ENCODE measurements at places on chromosomes 7 and 10.

DNA sequence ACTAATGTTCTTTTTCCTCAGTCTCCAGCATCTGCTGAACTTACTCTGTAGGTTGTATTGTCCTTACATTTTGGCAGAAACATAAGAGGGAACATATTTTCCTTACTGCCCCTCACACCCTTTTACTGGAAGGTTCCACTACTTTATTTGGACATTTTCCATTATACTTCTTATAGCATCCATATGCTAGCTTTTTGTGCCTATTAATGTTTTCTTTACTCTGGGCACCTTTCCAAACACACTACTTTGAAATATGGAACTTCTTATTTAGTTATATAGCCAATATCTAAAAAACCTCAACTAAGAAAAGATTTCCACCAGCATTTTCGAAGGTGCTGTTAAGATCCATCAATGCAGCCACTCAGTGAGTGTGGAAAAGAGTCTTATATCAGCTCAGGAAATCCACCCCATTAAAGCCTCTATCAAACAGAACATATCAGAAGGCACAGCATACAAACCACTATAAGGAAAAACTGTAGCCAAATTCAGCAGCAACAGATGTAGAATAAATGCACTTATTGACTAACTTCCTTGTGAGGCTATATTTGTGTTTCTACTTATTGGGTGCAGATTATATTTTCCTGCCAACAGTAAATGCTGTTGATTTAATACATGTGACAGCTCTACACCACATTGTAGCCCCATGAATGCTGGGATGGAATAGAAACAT, 272.5 kb upstream of the SEMA3E start:
- no peak for DNase-seq

DNA sequence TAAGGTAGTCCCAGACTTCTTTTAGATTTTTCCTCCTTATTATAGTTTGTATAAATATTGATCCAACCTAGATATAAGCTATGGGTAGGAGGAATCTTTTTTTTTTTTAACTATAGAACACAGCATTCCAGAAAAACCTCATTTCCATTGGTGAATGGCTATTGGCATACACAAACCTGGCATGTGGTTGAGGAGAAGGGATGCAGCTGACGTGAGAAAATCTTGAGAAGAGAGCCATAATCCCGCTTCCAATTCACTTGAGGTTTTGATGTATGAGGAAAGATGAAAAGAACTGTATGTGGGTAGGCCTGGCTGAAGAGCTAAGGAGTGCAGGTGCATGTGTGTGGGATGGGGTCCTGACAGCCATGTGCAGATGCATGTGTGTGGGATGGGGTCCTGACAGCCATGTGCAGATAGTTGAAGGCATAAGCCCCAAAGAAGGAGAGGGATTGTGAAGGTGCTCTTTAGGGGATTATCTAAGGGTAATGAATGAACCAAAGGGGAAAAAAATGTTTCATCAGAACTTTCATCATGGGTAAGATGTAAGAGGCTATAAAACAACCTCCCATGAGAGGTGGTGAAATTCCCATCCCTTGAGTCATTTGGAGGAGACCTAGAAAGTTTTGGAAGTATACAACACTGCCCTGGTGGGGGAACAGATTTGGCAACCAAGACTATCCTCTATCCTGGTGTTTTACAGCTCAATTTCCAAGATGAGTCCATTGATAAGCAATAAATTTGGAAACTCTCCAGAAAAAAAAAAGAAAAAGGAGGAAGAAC, 3.8 kb upstream of the PKD2L1 start:
- DNase-seq: no peak

DNA sequence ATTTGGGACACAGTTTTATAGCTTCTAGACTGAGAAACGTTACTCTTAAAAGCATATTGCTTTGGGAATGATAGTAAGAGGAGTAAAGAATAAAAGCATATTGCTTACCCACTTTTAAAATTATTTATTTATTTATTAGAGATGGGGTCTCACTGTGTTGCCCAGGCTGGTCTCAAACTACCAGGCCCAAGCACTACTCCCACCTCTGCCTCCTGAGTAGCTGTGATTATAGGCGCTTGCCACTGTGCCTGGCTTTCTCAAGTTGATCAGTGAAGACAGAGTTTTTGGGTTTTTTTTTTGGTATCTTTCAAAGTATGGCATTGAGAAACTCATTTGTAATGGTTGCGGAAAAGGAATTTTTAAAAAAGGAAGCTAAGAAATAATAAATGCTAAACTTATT, 68.0 kb downstream of the AHCYL2 start:
- no peak for DNase-seq

DNA sequence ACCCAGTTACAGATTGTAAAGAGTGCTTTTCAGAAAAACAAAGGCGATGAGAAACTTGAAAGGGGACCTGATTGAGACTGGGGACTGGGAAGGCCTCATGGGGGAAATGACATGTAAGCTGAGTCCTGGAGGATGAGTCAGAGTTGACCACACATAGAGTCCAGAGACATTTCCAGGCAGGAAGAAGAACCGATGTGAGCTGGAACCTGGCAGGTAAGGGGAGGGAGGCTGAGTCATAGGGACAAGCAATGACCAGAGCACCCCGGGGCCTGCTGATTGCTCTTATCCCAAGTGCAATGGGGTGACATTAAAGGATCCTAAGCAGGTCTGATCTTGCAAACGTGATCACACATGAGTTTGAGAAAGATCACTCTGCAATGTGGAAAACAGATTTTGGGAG, 11.7 kb downstream of the TLL2 start:
- DNase-seq: no peak

GRCh38 chr10:58952747-58953466, 223.5 kb upstream of the PHYHIPL start:
- no peak for DNase-seq

DNA sequence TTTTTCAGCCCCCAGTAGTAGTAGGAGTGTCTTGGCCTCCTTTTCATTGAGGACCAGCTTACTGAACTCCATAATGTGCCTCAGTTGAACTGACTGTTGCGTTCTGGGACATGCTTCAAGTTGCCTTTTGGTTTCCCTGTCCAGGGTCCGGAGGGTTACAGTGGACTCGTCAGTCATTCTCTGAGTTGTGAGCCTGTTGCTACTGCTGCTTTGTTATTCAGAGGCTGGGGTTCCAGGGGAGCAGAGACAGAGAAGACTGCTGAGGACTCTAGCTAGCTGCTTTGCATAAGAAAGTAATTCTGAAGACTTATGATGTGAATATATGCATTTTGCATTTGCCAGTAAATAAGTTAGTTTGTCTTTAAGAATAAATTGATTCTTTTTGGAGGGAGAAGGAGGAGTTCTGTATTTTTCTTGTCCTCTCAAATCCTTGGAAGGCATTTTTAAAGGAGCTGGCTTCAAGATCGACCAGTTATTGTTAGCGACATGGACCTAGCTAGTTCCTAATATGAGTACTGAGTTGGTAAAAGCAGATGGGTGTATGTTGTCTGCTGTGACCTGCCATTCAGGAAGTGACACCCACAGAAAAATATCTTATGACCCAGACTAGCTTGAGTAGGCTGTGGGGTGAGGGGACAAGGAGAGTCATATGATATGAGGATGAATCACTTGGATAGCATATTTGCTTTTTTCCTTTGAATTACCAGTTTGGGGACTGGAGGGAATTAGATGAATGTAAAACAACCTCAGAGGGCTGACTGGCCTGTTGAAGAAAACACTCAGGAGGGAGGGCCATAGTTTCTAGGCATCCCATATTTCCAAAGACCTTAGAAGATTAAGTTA, 8.3 kb downstream of the PI4K2A start:
- DNase-seq: peak; percentile 29

GRCh38 chr10:104922810-104923209, 281.7 kb downstream of the SORCS3 start:
- DNase-seq: no peak

DNA sequence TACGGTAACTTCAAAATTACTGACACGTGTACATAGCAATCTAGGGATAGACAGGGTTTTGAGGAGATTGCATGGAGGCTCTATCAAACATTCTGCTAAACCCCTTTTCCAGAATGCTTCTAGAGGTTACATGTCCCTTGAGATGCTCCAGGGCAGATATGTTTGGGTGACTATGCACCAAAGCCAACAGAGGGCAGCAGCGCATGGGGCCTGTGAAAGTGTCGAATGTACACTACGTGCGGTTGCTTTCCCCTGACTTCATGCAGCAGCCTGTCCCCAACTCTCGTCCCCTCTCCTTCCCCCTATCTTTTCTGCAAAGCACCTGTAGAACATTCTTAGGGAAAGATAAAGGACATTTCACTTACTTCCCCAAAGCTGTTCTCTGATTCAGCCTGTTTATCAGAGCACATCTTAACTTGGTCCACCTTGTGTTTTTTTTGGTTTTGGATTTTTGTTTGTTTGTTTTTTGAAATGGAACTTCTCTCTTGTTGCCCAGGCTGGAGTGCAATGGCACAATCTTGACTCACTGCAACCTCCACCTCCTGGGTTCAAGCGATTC, 90.2 kb downstream of the UBE3C start:
- DNase-seq: no peak

- DNase-seq: no peak
Measured at GRCh38 chr7:35331730-35332678, 78.1 kb upstream of the TBX20 start.

GRCh38 chr7:89780291-89780690, 374.0 kb upstream of the STEAP1 start:
- DNase-seq: no peak

DNA sequence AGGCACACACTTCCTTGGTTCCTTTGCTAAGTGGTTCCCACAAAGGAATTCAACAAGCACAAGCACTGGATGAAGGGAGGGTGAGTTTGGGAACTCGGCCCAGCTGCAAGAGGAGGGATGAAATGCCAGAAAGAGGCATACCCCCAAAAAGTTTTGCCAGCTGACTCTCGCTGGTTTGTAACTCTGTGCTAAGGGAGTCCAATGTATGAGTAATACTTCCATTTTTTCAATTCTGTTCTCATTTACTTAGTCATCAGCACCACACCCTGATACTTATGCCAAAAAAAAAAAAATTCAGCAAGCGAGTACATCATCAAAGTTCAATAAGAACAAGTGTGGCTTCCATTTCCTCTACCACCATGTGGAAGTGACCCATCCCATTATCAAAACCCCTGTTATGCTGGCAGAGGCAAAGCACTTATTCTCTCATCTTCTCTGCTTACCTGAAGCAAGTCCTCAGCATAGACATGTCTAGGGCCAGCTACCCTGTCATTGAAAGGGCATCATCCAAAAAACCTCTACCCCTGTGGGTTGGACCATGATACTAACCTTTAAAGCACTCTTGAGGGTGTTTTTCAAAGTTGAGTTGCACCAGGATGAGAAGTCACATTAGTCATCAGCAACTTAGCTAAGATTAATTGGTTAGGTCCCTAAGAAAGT, 6.9 kb upstream of the HYCC1 start:
- DNase-seq: no peak

DNA sequence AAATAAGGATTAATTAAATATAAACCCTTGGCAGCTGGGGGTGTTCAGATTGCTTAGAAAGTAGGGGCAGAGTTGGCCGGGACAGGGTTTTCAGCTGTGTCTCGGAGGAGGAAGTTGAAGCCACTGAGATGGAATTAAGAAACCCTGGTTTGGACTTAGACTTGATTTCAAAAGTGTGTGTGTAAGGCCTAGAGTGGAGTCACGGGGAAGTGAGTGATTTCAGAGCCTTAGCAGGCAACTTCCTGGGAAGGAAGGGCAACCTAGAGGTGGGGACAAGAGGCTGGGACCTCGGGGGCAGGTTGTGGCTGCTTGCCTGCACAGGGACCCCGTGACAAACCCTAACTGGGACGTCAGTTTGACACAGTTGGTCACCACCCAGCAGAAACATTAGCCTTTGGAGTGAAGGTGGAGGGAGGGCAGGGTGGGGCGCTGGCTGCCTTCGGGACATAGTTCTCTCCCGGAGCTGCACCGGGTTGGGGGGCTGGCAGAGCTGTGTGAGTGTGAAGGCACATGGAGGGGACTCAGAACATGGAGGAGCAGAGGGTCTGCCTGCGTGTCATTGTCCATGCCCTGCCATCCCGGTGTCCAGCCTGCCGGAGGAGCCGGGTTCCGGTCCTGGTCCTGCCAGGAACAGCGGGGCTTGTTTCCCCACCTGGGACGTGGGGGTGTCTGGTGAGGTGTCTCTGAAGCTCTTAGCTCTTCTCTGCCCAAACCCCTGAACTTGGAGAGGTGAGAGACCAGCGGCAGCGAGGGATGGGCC, 1.8 kb downstream of the BRI3 start:
- DNase-seq: no peak

- no peak for DNase-seq
Measured at GRCh38 chr10:106467506-106467905, 697.0 kb downstream of the SORCS1 start.

- DNase-seq: no peak
Measured at GRCh38 chr10:95456516-95456915, 104.7 kb downstream of the SORBS1 start.

DNA sequence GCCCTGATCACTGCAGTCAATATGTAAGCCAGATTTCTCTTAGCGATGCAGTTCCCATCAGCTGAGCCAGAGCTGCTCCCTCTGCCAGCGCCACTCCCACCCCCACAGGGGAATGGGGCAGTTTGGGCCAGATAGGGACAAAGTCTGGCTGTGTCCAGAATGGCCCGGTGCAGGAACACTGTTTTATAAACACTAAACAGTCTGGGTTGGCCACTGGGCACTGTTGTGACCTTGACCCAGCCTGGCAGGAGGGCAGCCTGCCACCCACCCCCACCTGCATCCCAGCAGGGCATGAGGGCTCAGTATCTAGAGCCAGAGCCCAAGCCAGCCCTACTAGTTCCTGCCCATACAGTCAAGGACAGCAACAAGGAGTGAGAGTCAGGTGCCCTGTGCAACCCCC, 1.3 kb downstream of the OGDHL start:
- DNase-seq: no peak

- DNase-seq: no peak
Measured at GRCh38 chr10:1214882-1215540, 158.8 kb downstream of the WDR37 start.

DNA sequence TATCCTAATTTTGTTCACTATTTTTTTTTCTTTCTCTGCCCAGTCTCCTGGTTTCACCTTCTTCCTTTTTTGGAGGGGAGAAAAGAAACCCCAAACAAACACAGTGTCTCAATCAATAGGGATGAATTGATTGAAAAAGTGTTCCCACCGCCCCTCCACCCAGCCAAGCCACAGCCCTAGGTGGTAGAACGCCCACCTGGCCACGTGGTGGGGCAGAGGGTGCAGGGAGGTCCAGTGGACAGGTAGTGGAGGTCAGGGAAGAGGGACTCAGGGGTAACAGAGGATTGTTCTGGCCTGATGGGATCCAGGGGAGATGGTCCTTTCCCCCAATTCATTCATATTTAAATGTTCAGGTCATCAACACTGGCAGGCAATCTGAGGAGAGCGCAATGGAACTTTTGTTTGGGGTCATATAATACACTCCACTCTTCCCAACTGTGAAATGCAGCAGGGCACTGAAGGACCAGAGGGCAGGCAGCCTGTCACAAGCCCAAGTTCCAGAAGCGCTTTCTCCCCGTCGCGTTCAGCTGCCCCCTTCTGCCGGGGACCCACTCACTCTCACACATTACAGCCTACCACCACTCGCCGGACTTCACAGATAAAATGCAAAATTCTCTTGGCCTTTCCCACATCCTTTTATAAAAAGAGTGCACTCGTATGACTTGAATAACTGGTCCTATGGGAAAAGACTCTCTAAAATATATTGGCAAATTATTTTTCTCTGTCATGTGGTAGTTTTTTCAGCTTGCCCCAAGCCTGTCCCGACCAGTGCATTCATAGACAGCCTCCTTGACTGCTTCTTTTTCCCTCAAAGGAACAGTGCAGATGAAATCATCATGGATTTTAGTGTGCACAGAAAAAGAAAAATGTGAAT, 1.6 kb downstream of the INHBA start:
- DNase-seq: no peak

Data from stimulated activated CD8-positive, alpha-beta memory T cell treated with anti-CD3 and anti-CD28 coated beads, Interleukin-15, amount 100 ng/mL, for 4 hours (primary cell).